ENCODE measurements at places on chromosomes 12 and 14. TPM values are rescaled to one million over a fixed set of nuclear protein-coding genes. Genes with fewer than 3 reads are reported as not detected.

DNA sequence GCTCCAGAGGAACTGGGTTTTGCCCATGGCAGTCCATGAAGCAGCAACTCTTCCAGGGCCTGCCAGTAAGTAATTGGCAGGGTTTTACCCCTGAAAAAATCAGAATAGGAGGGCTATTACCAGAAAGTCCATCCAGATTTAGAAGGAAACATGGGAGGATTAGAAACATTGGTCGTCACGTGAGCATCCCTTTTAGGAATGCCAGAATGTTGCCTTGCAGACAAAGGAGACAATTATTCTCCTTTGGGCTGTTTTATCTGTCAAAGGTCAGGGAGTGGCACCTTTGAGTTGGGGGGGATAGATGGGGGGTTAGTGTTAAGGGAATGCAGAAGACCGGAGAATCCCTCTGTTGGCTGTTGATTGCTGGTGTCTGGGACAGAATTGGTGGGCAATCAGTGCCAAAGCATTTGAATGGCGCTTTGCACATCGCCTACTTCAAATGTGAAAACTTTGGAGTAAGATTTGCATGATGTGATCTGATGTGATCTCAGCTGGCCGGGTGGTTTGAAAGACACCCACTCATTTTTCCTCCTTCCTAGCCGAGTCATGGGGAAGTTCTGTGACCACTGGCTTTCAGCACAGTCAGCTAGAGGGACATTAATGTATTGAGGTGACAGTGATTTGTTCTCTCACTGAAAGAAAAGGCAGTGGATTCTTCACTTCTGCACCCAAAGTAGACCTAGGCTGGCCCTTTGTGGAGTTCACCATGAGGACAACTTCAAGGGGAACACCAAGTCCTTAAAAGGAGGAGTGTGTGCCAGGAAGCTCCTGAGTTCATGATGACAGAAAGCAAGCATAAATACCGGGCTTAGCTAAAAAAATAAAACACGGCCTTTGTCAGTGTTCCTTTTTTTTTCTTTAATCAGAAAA lies 31.4 kb downstream of the FLVCR2 start:
- no peak for DNase-seq

- DNase-seq = no peak
Observed at GRCh38 chr14:102063808-102064429, 22.9 kb downstream of the HSP90AA1 start.

GRCh38 chr12:51441583-51441982 lies 17.0 kb downstream of the SLC4A8 start:
- DNase-seq = no peak

GRCh38 chr12:115235880-115236279 lies 551.9 kb upstream of the TBX3 start:
- no peak for DNase-seq

The P2RX7 gene
- 0.08 TPM for total RNA-seq
